ENCODE measurements at places on chromosomes 1 and 21. TPM values are rescaled to one million over a fixed set of nuclear protein-coding genes. Genes with fewer than 3 reads are reported as not detected.

- H3K36me3 ChIP-seq = no peaks in the 10 kb centered on the region
- no peaks in the 10 kb centered on the region for H3K4me1 ChIP-seq
- no peak for DNase-seq
- no peak overlapping the region for H3K4me3 ChIP-seq
- H3K27ac ChIP-seq = no peak overlapping the region
- H3K27me3 ChIP-seq = no peaks in the 10 kb centered on the region
Observed at GRCh38 chr21:37509802-37510393, 143.3 kb downstream of the DYRK1A start.

DNA sequence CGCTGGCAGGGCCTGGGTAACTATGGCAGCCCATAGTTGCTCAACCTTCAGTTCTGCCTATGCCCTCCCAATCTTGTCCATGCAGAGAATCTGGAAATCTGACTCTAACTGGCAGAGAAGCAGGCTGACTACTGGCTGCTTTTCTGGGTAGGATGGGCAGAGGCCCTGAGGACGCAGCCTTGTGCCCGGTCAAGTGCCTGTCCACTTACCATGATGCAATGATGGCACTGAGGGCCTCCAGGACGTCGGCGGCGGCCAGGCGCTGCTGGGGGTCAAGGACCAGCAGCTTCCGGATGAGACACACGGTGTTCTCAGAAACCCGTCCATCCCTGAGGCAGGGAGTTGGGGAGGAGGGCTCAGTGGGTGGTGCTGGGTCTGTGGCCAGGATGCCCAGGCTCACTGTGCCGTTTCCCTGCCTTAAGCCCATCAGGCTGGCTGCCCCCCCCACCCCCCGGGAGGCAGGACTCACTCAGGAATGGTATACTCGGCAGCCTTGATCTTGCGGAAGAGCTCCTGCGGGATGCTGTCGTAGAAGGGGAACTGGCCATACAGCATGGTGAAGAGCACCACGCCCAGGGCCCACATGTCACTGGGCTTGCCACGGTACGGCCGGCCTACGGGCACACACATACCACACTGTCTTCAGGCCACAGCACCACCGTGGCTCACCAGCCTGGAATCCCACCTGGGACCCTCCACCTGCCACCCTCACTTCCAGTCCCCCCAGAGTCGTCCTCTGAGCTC is 20.4 kb upstream of the EVA1B start:
- DNase-seq = no peak
- no peaks in the 10 kb centered on the region for H3K4me1 ChIP-seq
- H3K36me3 ChIP-seq = no peaks in the 10 kb centered on the region
- H3K27ac ChIP-seq = no peak overlapping the region

- no peaks in the 10 kb centered on the region for H3K36me3 ChIP-seq
- no peaks in the 10 kb centered on the region for H3K27me3 ChIP-seq
- no peaks in the 10 kb centered on the region for H3K4me1 ChIP-seq
- no peak overlapping the region for H3K27ac ChIP-seq
- H3K4me3 ChIP-seq = no peak overlapping the region
- DNase-seq = no peak
Observed at GRCh38 chr1:225465793-225466517, 38.1 kb upstream of the LBR start.

GRCh38 chr21:36693489-36694030 is 5.4 kb upstream of the SIM2 start:
- no peak for DNase-seq
- no peak overlapping the region for H3K27ac ChIP-seq
- no peaks in the 10 kb centered on the region for H3K4me1 ChIP-seq
- no peak overlapping the region for H3K4me3 ChIP-seq
- no peaks in the 10 kb centered on the region for H3K36me3 ChIP-seq

GRCh38 chr1:245181158-245181517 is 26.4 kb downstream of the KIF26B start:
- H3K36me3 ChIP-seq = no peaks in the 10 kb centered on the region
- no peak overlapping the region for H3K4me3 ChIP-seq
- no peaks in the 10 kb centered on the region for H3K4me1 ChIP-seq
- no peak overlapping the region for H3K27ac ChIP-seq
- no peak for DNase-seq

DNA sequence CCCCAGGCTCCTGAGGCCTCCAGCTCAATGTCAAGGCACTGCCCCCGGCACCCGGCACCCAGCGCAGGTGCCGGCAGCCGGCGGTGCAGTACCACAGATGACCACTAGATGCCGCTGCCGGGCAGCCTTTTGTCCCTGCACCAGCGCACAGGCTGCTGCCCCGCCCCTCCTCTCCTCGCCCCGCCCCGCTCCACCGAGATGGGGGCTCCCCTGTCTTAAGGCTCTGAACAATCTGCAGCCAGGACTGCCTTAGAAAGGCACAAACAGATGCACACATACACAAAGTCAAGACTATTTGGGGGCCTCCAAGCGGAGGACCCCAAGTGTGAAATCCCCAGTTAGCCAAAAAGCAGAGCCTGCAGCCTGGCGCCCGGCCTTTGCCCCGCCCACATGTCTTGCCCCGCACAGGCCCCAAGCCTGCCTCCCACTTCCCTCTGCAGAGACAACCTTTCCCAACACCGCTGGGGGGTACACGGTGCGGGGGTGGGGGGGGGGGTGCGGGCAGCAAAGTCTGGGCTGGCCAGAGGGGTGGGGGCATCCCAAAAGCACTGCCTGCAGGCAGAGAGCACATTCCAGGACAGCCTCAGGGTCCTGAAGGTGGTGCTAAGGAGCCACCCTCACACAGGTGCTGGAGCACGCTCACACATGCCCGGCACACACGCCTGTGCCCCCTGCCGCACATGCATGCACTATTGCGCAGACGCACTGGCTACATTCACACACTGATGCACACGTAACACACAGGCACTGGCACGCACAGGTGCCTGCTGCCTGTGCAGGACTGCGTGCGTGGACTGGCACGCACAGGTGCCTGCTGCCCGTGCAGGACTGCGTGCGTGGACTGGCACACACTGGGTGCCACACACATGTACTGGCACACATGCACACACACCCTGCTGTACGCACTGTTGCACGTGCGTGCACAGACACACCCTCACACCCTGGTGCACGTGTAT is 37.1 kb downstream of the ARHGEF16 start:
- H3K36me3 ChIP-seq = no peaks in the 10 kb centered on the region
- H3K27me3 ChIP-seq = no peaks in the 10 kb centered on the region
- peak; percentile 73 for DNase-seq
- no peak overlapping the region for H3K4me3 ChIP-seq
- H3K4me1 ChIP-seq = no peaks in the 10 kb centered on the region

DNA sequence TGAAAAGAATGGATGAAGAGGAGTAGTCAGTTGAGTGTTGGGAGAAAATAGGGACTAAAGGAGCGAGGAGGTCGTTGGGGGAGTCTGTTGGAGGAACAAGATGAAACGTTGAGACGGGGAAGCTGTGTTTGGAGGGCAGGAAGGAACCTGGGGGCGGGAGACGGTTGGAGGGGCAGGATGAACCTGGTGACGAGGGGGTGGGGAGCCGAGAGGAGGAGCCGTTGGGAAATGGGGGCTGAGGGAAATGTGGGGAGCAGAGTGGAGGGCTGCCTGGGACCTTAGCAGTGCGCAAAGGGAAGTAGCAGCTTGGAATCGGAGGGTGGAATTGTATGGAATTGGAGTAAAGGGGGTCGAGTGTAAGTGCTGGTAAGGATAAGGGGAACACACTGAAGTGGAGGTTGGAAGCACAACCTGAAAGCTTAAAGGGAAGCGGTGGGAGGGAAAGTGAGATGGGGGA is 630 bp downstream of the MTF2 start:
- peak overlapping the region; percentile 71 for H3K4me3 ChIP-seq
- H3K4me1 ChIP-seq = no peaks in the 10 kb centered on the region
- peak overlapping the region; percentile 91 for H3K27ac ChIP-seq
- no peaks in the 10 kb centered on the region for H3K27me3 ChIP-seq
- peak; percentile 23 for DNase-seq

GRCh38 chr1:168179438-168180147 is 831 bp downstream of the TIPRL start:
- peak overlapping the region; percentile 86 for H3K27ac ChIP-seq
- no peak for DNase-seq
- H3K4me3 ChIP-seq = peak overlapping the region; percentile 59
- H3K4me1 ChIP-seq = no peaks in the 10 kb centered on the region
- no peaks in the 10 kb centered on the region for H3K36me3 ChIP-seq

DNA sequence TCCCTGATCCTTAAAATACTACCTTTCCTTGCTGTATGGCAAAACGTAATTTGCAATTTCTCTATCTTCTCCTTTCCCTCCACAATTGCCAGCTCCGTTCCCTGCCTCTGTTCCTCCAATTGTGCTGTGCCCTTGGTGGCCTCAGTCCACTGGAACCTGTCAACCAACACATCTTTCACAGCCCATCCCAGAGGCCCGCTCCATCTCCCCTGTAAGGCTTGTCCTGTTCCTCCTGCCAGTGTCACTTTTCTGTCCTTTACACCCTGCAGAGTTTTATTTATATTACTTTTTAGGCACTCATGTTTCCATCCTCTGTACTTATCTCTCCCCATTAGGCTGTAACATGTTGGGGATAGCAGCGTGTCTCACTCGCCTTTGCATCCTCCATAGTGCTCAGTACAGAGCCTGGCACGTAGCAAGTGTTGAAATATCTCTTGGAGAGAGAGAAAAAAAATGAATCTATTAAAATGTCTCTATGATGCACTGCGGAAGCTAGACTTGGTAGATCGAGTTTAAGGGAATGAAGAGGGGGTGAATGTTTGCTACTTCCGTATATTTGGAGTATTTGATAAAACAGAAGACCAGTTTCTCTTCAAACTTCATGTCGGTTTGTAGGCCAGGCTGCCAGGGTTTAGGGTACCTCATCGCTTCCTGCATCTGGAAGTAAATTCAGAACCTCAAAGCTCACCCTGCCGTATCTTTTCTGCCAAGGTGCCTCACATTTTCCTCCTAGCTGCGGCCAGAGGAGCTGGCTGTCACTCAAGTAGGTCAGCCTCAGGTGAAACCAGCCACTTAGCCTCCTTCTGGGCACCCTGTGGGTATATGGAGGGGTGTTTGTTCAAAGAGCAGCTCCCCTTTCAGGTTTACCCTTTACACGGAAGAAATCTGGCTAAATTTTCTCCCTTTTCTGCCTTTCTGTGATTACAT is 303.8 kb downstream of the TM2D1 start:
- DNase-seq = no peak
- H3K27me3 ChIP-seq = no peaks in the 10 kb centered on the region
- no peak overlapping the region for H3K4me3 ChIP-seq
- H3K36me3 ChIP-seq = no peaks in the 10 kb centered on the region
- H3K4me1 ChIP-seq = no peaks in the 10 kb centered on the region

DNA sequence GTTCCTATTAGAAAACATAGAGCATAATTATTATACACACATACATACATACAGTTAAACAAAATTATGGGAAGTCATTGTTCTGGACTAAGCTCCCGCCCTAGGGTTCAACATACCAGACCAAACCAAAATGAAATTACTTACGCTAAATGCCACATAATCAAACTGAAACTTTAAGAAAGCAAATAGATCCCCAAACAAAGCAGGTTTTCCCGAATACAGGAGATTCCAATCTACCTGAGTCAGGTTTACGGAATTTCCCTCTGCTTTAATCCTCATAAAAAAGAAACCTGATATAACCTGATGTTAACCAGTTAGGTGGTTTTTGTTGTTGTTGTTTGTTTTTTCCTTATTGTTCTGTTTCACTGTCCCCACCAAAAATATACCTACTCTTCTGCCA is 1886.9 kb downstream of the NCAM2 start:
- H3K4me1 ChIP-seq = no peaks in the 10 kb centered on the region
- no peaks in the 10 kb centered on the region for H3K27me3 ChIP-seq
- DNase-seq = no peak

DNA sequence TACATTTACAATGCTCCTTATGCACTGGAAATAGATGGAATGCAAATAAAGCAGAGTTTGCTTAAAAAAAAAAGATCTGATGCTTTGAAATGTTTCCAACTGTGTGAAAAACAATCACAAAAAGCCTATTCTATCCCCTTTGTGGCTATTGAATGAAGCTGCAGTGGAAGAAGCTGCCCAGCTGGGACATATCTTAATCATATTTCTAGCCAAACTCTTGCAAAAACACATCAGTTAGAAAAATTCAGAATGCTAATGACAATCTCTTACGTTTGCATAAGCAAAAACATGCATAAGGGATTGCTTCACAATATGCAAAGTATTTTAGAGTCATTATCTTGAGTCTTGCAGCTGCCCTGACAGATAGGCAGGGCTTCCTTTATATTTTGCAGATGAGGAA is 526.4 kb upstream of the USP24 start:
- peaks cover 6% of the 10 kb centered on the region for H3K4me1 ChIP-seq
- no peak overlapping the region for H3K27ac ChIP-seq
- no peak overlapping the region for H3K4me3 ChIP-seq
- H3K36me3 ChIP-seq = no peaks in the 10 kb centered on the region
- H3K27me3 ChIP-seq = no peaks in the 10 kb centered on the region

- no peak overlapping the region for H3K4me3 ChIP-seq
- no peaks in the 10 kb centered on the region for H3K36me3 ChIP-seq
- no peak for DNase-seq
- no peaks in the 10 kb centered on the region for H3K27me3 ChIP-seq
Observed at GRCh38 chr1:51154776-51155175, 52.7 kb downstream of the C1orf185 start.

DNA sequence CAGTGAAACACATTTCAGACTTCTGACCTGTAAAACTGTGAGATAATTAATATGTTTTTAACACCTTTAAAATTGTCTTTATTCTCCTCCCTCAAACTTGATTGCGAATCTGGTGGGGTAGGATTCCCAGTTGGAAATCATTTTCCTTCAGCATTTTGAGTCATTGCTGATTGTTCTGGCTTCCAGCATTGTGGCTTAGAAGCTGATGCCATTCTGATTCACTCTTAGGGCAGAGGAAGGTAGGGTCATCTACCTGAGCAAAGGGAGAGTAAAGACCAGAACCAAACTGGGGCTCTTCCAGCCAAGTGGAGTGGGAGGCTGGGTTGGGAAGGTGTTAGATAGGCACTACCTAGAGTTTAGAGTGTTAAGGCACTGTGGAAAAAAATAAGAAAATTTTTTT is 61.2 kb downstream of the MPZL1 start:
- no peaks in the 10 kb centered on the region for H3K4me1 ChIP-seq
- no peak overlapping the region for H3K4me3 ChIP-seq
- no peak overlapping the region for H3K27ac ChIP-seq
- H3K36me3 ChIP-seq = no peaks in the 10 kb centered on the region
- DNase-seq = no peak

DNA sequence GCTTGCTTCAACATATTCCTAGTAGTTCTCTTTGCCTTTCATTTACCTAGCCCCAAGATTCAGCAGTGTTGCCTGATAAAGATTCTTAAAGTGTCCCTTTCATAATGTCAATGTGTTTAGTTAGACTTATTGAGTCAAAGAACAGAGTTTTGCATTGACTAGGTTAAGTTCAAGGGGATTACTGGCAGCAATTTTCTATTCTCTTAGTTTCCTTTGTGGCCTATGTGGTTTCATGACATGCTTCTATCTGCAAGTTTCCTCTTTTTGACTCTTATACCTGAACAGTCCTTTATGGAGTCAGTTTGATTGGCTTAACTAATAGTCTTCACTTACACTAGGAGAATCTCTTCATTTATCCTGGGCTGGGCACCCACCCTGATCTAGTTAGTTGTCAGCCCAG is 151.3 kb downstream of the ADGRL4 start:
- DNase-seq = no peak
- H3K4me3 ChIP-seq = no peak overlapping the region
- H3K36me3 ChIP-seq = no peaks in the 10 kb centered on the region
- H3K27me3 ChIP-seq = no peaks in the 10 kb centered on the region
- H3K4me1 ChIP-seq = no peaks in the 10 kb centered on the region

KCNJ9 gene
- not detected for total RNA-seq

PAQR6 gene
- 1.1 TPM for total RNA-seq

HSPB7 gene
- total RNA-seq = 22.4 TPM

FAAH gene
- total RNA-seq = 17.8 TPM

TTC34 gene
- total RNA-seq = 2.9 TPM

VPS13D gene
- total RNA-seq = 33.2 TPM

BRINP3 gene
- total RNA-seq = 0.76 TPM

LINGO4 gene
- total RNA-seq = not detected

TOMM40L gene
- total RNA-seq = 2.6 TPM

KDF1 gene
- not detected for total RNA-seq
